T-helper 1 cell (primary cell): ENCODE measurements at places on chromosomes 1 and 21.

- DNase-seq: peak; percentile 58
These were observed 15.1 kb downstream of the RNF223 start for GRCh38 chr1:1058921-1059493.

DNA sequence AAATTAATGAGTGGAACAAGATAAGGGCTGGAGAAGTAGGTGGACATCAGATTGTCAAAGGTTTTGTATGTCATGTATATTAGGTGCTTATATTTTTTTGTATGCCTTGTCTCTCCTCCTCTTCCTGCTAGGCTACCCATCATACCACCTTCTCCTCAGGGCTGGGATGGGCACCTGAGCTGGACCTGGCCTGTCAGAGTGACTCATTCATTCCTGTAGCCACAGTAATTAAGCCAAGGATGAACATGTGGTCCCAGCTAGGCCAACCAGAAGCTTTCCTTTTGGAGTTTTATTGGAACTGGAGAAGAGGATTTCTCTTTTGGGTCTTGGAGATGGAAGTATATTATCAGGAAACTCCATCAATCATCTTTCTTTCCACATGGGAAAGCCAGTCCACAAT lies 21.2 kb downstream of the PTGS2 start:
- no peak for DNase-seq

DNA sequence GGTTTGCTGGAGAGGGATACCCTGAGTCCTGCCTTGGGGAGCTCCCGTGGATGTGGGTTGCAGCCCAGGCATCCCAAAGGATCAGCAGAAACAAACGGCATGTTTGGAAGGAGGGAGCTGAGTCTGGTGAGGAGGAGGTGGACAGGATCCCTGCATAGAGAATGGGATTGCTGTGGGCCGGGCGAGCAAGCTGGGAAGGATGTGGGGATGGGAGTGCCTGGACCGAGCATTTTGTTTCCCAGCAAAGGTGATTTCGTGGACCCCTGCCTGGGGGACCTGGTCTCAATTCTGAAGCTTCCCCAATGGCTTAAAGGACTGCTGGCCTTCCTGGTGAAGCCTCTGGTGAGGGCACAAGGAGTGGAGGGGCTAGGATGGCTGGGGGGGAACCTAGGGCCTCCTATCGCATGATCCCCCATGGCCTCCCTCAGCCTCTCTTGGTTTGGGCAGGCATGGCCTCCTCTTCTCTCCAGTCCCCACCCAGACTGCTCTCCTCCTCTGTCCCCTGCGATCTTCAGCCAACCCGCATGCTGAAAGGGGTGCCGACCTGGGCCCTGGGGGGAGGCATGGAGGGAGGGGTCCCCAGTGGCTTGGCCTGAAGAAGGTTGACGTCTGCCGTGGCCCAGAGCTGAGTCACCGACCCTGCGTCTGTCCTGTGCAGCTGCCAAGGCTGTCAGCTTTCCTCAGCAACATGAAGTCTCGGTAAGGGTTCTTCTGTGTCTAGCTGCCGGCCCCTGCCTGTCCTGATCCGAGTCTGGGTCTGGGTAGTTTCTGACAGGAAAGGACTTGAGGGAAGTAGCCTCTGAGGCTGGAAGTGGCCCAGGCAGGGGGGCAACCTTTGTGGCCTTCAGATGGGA lies 16.3 kb downstream of the FAAH start:
- no peak for DNase-seq

- DNase-seq: no peak
These were observed 170.7 kb downstream of the NEGR1 start for GRCh38 chr1:72111662-72112061.

- no peak for DNase-seq
These were observed 12.4 kb upstream of the TMEM183A start for GRCh38 chr1:202994756-202995155.

- no peak for DNase-seq
These were observed 29.4 kb upstream of the CCSAP start for GRCh38 chr1:229372251-229372650.

DNA sequence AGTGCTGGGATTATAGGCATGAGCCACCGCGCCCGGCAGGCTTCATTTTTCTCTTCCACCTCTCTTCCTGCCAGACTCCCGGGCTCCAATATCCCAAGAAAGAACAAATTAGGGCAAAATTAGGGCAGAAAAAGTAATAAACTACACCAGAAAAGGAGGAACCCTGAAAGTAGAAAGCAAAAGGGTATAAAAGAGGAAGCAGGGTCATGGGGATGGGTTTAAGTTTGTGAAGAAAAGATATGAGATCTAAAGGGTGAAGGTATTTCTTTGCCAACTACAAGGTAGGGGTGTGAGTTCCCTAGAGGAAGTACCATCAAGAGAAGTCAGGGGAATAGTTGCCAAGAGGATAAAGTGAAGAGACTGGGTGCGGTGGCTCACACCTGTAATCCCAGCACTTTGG lies 9.9 kb downstream of the PTPN22 start:
- DNase-seq: no peak

DNA sequence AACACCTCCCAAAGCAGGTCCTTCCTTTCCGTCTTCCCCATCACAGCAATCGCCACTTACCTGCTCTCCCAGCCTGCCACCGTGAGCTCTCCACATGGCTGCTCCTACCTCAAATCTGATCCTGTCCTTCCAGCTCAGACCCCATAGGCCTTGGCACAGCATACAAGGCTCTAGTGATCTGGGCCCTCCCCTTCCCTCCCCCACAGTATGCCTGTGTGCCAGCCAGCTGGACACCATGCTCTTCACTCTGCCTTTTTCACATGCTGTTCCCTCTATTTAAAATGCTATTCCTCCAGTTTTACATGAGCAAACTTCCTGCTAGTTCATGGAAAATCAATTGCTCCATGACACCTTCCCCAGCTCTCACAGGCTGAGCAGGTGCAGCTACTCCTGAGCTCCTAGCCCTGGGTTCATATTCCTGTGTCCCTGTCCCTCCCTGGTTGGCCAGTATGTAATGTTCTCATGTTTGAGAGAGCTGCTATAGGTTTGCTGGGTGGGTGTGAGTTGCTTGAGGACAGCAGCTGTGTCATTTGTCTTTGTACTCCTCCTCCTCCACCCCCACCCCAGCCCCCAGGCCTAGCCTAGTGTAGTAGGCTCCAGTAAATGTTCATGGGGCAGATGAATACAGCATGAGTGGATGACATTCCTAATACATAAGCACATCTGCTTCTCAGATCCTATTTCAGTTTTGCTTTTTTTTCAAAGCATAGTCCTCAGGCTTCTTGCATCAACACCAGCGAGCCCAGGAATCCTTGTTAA lies 6.3 kb upstream of the TNNT2 start:
- no peak for DNase-seq

DNA sequence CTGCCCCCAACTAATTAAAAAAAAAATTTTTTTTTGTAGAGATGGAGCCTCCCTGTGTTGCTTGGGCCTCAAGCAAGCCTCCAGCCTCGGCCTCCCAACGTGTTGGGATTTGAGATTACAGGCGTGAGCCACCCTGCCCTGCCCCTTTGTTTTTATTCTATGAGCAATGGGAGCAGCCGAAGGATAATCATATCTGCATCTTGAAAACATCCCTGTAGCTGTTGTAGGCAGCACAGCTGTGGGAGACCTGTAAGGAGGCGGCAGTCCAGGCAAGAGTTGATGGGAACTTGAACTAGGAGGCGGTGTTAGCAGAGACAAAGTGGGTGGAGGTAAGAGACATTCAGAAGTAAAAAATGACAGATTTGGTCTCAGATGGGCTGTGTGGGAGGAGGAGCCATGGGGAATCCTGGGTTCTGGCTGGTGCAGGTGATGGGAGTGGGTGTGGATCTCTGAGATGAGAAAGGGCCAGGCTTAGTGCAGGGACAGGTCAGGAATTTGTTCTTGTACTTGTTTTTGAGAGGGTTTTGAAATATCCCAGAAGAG lies 31.3 kb downstream of the STUM start:
- DNase-seq: no peak

DNA sequence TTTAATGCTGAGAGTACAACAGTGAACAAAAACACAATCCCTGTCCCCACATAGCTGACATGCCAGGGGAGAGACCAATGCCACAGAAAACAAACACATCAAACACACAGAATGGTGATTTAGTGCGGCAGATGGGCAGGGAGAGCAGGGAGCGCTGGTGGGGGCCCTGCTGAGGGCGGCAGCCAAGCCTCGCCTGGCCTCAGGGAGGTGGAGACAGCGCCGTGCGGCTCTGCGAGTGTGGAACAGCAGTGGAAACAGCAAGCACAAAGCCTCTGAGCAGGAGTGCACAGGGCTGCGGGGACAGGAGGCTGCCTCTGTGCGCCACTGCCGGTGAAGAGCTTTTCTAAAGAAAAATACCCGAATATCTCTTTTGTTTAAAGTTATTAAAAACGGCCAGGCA lies 17.0 kb downstream of the MCM3AP start:
- DNase-seq: no peak

DNA sequence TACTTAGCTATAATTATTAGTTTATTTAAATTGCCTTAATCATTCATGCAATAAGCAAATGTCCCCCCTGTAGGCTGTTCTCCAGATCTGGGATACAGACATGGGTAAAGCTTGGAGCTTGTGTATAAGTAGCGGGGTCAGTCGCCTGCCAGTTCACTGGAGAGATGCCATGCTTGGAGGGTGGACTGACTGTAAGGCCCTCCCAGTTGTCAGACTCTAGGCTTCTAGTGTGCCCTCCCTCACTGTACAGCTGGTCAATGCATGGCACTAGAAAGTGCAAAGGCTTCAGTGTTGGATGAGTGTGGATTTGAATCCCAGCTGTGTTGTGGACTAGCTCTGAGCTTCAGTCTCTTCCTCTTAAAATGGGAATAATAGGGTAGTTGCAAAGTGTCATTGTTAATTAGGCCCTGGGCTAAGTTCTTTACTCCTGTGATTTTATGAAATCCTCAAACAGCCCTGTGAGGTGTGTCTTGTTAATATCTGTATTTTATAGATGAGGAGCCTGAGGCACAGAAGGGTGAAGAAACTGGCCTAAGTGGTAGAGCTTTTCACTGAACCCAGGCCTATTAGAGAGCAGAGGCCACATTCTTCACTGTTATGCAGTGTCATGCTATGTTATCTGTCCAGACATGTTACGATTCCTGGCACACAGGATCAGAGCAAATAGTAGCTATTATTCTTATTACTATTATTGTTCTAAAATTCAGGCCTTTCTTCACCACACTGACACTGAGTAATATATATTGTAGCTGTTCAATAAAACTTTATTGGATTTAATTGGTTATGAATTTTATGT lies 85.9 kb downstream of the ROR1 start:
- DNase-seq: no peak

DNA sequence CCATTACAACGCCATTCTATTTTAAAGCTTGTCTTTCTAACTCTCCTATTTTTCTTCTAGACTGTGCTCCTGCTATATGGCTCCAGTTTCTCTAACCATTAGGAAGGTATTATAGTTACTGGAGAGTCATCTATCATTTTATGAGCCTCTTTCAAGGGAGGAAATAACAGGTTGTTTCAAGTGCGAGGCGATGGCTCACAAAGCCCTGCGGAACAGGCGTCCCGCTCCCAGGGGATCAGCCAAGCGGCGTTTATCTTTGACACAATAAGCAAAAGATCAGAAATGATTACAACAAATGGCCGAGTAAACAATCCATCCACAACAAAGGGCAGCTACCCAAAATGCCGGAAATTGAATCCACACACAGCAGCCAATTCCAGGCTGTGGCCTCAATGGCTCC lies 249.5 kb upstream of the POU3F1 start:
- no peak for DNase-seq

DNA sequence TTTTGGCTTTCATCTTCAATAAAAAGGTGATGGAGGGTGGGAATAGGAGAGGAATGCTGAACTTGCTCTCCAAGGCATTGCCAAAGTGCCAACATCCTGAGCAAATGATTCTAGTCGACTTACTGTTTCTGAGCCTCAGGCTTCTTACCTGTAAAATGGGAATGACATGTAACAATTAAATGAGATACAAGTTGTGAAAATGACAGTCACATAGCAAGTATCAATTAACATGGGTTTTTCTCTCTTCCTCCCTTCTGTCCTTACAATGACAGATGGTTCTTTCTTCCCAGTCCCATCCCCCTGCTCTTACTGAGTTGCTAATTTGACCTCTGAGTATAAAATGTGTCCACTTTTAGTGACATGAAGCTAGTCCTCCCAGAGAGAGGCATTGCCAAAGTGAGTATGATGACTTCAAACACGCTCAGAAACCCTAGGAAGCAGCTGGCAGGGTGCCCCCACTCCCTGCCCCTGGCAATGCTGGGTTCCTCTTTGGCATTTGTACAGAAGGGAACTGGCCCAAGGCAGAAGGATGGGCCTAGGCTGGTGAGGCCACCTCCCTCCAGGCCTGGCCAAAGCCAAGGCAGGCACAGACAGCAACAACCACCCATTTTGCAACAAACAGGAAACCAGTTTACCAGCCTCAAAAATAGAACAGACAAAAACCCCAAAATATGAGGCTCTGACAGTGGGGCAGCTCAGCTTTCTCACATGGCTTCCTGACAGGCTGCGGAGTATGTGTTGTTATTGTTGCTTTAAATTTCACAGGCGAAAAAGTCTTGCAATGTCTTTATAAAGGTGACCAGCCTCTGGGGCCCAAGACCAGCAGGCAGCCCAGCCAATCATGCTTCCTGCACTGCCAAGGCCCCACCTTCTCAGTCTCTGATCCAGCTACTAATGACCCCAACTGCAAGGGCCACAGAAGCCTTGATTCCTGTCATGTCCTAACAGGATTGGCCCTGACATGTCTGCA lies 115.9 kb downstream of the HIVEP3 start:
- no peak for DNase-seq

DNA sequence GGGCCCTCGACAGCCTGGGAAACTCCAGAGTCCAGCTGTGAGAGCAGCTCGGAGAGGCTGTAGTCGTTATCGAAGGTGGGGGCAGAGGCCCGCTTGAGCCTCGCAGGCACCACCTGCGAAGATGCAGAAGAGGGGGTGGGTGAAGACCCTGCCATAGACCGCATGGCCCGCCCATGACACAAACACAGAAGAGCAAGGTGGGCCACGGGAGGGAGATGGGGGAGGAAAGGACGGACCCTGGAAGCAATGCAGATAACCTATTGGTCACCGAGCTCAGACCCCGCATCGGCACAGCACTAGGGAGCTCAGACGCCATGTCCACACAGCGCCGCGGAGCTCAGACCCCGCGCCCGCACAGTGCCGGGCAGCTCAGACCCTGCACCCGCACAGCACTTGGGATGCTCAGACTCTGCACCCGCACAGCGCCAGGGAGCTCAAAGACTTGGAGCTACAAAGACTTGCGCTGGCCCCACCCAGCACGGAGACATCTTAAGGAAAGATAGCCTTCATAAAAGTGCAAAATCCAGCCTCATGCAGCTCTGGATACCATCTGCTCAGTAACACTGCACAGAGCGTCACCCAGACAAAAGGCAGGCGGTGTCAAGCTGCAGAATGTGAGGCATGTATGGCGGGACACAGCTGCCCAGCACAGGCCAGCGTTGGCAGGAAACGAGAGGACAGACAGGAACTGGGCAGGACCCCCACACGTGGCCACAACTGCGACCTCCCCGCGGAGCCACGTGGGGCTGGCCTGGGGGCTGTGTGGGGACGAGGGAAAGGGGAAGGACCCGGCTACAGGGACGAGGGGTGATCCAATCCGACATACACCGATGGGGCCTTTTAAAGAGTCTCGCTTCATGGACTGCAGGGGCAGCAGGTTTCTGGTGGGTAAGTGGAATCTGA lies 22.6 kb downstream of the RIPK4 start:
- no peak for DNase-seq

DNA sequence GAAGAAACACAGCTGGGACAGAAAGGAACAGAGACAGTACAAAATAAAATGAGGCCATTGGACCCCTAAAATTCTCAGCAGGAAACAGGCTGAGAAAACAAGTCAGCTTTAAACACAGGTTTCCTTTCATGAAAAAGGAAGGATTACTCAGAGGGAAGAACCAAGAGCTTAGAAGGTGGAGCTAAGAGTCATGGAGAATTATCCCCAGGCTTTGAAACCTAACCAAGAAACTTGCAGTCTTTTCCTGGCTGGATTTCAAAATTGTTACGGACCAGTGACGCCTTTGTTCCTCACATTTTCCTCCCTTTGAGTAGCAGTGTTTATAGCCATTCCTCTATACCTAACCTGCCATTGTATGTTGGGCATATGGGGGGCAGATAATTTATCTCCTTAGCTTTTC lies 8.8 kb downstream of the HMGB4 start:
- DNase-seq: no peak
